ENCODE measurements at places on chromosomes 5 and 9. TPM values are rescaled to one million over a fixed set of nuclear protein-coding genes. Genes with fewer than 3 reads are reported as not detected.
A peak's percentile ranks its signal among the peaks of the same experiment; 100 is the strongest.

The OR2V2 gene
- not detected for total RNA-seq

The TAF1L gene
- total RNA-seq = not detected

The HARS2 gene
- 13.6 TPM for total RNA-seq

The TLE1 gene
- total RNA-seq = 59.9 TPM

The ASS1 gene
- total RNA-seq = 607 TPM

The LAMC3 gene
- total RNA-seq = 3.6 TPM

The LHX3 gene
- not detected for total RNA-seq

The NIPBL gene
- total RNA-seq = 29.2 TPM

The ENTPD2 gene
- total RNA-seq = 0.61 TPM

- peaks cover 6% of the 10 kb centered on the region for H3K27me3 ChIP-seq
- H3K4me3 ChIP-seq = no peak overlapping the region
- no peaks in the 10 kb centered on the region for H3K4me1 ChIP-seq
- H3K27ac ChIP-seq = no peak overlapping the region
- no peak for DNase-seq
- H3K36me3 ChIP-seq = no peaks in the 10 kb centered on the region
Measured at GRCh38 chr5:170630226-170630625, 126.4 kb downstream of the KCNIP1 start.

DNA sequence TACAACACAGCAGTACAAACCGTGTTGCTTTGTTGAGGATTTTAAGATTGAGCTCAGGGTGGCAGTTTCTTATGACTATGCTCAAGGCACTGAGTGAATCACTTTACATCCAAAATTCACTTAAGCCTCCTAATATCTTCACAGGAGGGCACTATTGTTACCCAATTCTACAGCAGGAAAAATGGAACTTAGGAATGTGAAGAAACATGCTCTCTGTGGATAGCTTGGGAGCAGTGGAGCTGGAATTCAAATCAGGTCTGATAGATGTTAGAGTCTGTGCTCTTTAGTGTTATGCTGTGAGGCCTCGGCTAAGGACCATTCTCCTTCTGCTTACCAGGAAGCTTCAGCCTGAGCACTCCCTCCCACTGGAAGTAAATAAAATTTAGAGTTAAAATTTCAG is 18.7 kb upstream of the HMHB1 start:
- H3K27ac ChIP-seq = no peak overlapping the region
- H3K4me3 ChIP-seq = no peak overlapping the region
- DNase-seq = no peak
- no peaks in the 10 kb centered on the region for H3K36me3 ChIP-seq

- H3K4me1 ChIP-seq = no peaks in the 10 kb centered on the region
- H3K4me3 ChIP-seq = no peak overlapping the region
- H3K36me3 ChIP-seq = no peaks in the 10 kb centered on the region
- no peak overlapping the region for H3K27ac ChIP-seq
- no peak for DNase-seq
Measured at GRCh38 chr9:89899573-89899972, 294.8 kb downstream of the GADD45G start.

GRCh38 chr9:115770521-115770920 is 383.1 kb upstream of the PAPPA start:
- DNase-seq = no peak
- H3K27ac ChIP-seq = no peak overlapping the region
- no peaks in the 10 kb centered on the region for H3K36me3 ChIP-seq
- H3K27me3 ChIP-seq = no peaks in the 10 kb centered on the region
- peaks cover under 1% of the 10 kb centered on the region for H3K4me1 ChIP-seq
- no peak overlapping the region for H3K4me3 ChIP-seq

GRCh38 chr9:21758540-21758939 is 43.9 kb upstream of the MTAP start:
- no peaks in the 10 kb centered on the region for H3K4me1 ChIP-seq
- no peak overlapping the region for H3K4me3 ChIP-seq
- H3K36me3 ChIP-seq = no peaks in the 10 kb centered on the region
- H3K27me3 ChIP-seq = no peaks in the 10 kb centered on the region

DNA sequence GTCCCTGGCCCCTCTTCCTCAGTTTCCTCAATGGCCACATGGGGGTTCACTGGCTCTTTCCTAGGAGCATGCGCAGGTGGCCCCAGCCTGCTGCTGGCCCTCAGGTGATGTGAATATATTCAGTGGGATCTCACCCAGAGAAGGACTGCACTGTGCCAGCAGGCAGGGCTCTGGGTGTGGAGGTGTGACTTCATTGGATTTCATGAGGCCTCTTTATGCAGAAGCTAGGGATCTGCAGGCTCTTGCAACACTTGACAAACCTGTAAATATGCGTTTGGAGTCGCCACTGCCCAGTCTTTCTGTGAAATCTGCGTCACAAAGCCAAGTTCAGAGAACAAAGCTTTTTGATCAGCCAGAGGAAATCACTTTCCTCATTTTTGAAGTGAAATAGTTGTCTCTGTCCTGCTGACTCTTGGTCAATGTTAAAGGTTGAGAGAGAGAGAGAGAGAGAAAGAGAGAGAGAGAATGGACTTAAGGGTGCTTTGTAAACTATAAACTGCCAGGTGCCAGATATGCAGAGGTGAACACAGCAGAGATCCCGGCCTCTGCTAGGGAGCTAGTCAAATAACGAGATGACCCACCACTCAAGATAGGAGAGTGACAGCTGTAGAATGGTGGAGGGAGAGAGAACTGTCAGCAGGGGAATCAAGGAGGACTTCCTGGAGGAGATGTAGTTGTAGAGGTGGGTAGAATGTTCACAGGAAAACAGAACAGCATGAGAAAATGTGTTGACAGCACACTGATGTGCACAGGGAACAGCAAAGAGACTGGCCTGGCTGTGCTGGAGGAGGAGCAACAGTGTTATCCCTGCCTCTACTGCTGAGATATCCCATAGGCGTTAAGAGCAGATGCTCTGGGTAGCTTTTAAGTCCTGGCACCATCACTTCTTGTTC is 167.0 kb upstream of the ZNF618 start:
- no peak overlapping the region for H3K4me3 ChIP-seq
- no peaks in the 10 kb centered on the region for H3K4me1 ChIP-seq
- peak overlapping the region; percentile 85 for H3K27ac ChIP-seq

GRCh38 chr5:93582677-93583438 is at the start of gene NR2F1:
TSS of gene NR2F1 (plus strand) at chr5:93583222. CDS start at chr5:93585024, 1,802 bp downstream.
- H3K36me3 ChIP-seq = no peaks in the 10 kb centered on the region
- H3K27me3 ChIP-seq = no peaks in the 10 kb centered on the region
- H3K27ac ChIP-seq = peak within 1 kb of the TSS; percentile 27
- peak within 1 kb of the TSS; percentile 47 for H3K4me3 ChIP-seq

- no peaks in the 10 kb centered on the region for H3K4me1 ChIP-seq
- no peak for DNase-seq
- no peaks in the 10 kb centered on the region for H3K27me3 ChIP-seq
- peak overlapping the region; percentile 43 for H3K27ac ChIP-seq
Measured at GRCh38 chr5:126847456-126847820, 70.5 kb downstream of the LMNB1 start.

GRCh38 chr5:150376799-150377771 is 19.6 kb downstream of the TCOF1 start:
- H3K27me3 ChIP-seq = no peaks in the 10 kb centered on the region
- no peak overlapping the region for H3K4me3 ChIP-seq
- H3K4me1 ChIP-seq = no peaks in the 10 kb centered on the region
- H3K27ac ChIP-seq = no peak overlapping the region

- H3K4me1 ChIP-seq = peaks cover 9% of the 10 kb centered on the region
- peaks cover 6% of the 10 kb centered on the region for H3K27me3 ChIP-seq
- H3K27ac ChIP-seq = no peak overlapping the region
- DNase-seq = no peak
Measured at GRCh38 chr9:68702493-68702892, 2.5 kb upstream of the PIP5K1B start.

DNA sequence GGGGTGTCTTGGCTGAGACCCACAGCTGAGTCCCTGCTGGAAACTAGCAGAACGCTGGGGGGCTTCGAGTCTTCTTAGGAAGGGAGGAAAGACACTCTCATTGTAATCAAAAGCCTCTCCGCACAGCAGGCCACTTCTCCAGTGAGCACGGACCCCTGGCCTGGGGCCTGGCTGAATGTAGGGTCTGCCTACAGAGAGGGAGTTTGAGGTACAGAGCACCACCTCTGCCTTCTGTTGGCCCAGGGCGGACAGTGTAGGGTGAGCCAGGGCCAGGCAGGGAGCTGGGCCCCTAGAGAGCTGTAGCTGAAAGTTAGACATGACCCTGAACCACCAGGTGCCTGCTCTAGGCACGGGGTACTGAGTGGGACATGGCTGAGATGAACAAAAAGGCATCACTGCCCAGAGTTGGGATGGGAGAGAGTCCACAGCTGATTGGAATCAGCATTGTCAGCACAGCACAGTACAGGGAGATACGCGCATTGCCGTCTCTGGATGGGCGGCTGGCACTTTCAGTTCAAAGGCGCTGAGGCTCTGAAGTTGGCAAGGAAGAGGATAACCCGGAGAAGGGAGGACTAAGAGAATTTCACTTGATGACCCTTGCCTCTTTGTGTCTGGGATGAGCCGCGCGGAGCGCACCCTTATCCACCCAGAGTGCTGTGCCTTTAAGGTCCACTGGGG is 363 bp upstream of the SLC25A48 start:
- no peaks in the 10 kb centered on the region for H3K36me3 ChIP-seq
- DNase-seq = peak; percentile 35
- no peak overlapping the region for H3K27ac ChIP-seq

DNA sequence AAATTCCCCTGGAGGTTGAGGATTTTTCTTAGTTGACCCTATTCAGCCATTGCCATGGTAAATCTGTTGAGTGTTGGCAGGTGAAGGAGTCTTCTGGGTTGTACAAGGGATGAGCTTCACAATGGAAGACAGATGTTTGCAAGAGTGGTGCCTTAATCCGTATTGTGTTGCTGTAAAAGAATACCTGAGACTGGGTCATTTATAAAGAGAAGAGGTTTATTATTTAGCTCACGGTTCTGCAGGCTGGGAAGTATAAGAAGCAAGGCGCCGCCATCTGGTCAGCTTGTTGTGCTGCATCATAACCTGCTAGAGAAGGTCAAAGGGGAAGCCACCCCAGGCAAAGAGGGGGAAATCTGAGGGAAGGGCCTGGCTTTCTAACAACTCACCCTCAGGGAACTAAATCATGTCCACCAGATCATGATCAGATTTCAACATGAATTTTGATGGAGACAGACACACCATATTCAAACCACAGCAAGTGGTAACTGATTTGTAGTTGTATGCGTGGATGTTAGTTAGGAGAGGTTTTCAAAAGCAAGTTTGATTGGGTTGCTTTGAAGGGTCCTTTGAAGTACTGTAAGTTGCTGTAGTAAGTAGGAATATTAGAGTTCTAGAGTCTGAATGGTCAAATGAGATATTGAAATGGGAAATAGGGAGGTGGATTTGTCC is 2.5 kb downstream of the TNPO1 start:
- no peaks in the 10 kb centered on the region for H3K27me3 ChIP-seq
- H3K36me3 ChIP-seq = no peaks in the 10 kb centered on the region
- DNase-seq = peak; percentile 60
- no peak overlapping the region for H3K4me3 ChIP-seq

GRCh38 chr5:1965925-1966324 is 83.2 kb upstream of the IRX4 start:
- DNase-seq = no peak
- H3K27ac ChIP-seq = no peak overlapping the region
- no peak overlapping the region for H3K4me3 ChIP-seq
- H3K36me3 ChIP-seq = no peaks in the 10 kb centered on the region

DNA sequence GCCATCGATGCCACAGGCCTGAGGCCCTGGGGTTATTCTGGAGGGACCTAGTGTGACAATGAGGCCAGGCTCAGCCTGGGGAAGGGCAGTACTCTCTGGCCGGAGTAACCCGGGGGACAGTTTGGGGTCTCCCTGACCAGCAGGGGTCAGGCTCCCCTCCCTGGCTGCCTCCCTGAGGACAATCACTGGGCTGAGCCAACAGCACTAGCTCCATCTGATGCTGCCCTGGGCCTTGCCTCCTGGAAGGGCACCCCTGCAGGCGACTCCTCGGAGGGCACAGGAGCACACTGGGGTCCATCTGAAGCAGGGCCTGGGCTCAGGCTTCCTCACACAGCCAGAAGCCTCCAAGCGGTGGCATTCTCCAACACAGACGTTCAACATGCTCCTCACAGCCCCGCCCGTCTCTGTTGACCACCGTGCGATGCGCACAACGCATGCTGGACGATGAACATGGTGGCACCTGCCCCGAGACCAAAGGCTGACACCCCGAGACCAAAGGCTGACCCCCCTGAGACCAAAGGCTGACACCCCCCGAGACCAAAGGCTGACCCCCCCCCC is 68.3 kb downstream of the ADAMTS2 start:
- DNase-seq = no peak
- no peaks in the 10 kb centered on the region for H3K36me3 ChIP-seq
- H3K4me3 ChIP-seq = no peak overlapping the region
- H3K27ac ChIP-seq = no peak overlapping the region

- H3K27me3 ChIP-seq = no peaks in the 10 kb centered on the region
- no peak overlapping the region for H3K27ac ChIP-seq
- H3K36me3 ChIP-seq = no peaks in the 10 kb centered on the region
- H3K4me3 ChIP-seq = no peak overlapping the region
- H3K4me1 ChIP-seq = peaks cover 2% of the 10 kb centered on the region
- DNase-seq = peak; percentile 65
Measured at GRCh38 chr5:173010547-173011464, 27.2 kb downstream of the ATP6V0E1 start.
